ENCODE measurements at places on chromosomes 7 and 10.

DNA sequence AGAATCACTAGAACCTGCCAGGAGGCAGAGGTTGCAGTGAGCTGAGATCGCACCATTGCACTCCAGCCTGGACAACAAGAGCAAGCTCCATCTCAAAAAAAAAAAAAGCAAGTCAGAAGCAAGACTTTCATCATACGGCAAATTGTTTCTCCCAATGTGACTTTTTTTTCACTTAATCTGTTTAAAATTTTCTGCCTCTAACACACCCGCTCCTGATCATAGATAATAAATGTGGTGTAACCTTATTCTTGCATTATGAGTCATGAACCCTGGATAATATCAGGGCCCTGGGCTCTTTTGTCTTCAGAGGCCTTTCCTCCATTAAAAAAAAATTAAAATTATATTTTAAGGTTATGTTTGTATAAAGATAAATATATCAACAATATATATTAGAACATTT, 111.4 kb upstream of the JCAD start:
- DNase-seq = no peak

DNA sequence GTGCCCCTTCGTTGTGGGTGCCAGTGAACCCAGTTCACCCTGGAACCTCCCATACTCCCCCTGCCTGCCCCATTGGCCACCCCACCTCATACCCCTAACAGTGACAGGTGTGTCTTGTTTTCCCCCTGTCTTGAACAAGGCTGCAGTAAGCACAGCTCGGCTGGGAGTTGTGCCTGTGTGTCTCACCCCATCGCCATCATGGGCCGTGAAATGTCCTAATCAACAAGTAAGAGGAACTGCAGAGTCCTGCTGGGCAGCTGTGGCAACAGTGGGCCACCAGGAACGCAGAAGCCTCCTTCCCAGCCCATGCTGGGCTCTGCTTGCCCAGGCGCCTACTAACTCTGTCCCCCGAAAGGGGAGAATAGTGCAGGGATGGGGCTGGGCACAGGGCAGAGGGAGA, 91.6 kb downstream of the C10orf105 start:
- DNase-seq = no peak

- no peak for DNase-seq
Observed at GRCh38 chr7:50677638-50677996, 105.1 kb downstream of the GRB10 start.

GRCh38 chr7:128497405-128497804, 20.9 kb downstream of the METTL2B start:
- no peak for DNase-seq

- no peak for DNase-seq
Observed at GRCh38 chr10:113036619-113037018, 86.6 kb downstream of the TCF7L2 start.

GRCh38 chr7:904847-905246, 28.5 kb downstream of the GET4 start:
- no peak for DNase-seq

- DNase-seq = no peak
Observed at GRCh38 chr10:64102264-64102633, 581.0 kb downstream of the REEP3 start.
